CD4-positive, CD25-positive, alpha-beta regulatory T cell (primary cell): ENCODE measurements at places on chromosomes 11 and 22.
A peak's percentile ranks its signal among the peaks of the same experiment; 100 is the strongest.

- no peak overlapping the region for H3K4me3 ChIP-seq
- H3K27ac ChIP-seq = no peak overlapping the region
- no peaks in the 10 kb centered on the region for H3K36me3 ChIP-seq
- DNase-seq = no peak
- no peaks in the 10 kb centered on the region for H3K4me1 ChIP-seq
Observed at GRCh38 chr11:71144010-71144409, 108.4 kb downstream of the SHANK2 start.

DNA sequence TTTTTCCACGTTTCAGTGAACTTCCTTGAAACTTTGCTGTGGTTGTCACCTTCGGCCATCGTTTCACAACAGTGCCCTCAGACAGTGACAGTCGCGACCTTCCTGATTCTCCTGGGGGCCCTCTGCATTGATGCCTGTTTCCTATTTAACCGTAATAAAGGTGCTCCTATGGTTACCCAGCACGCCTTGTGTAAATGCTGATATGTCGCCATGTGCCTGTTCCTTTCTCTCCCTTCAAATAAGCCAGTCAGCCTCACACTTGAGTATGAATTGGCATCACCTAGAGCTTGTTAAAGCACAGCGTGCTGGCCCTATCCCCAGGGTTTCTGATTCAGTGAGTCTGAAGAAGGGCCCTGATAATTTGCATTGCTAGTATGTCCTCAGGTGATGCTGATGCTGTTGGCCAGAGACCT lies 104.8 kb downstream of the MICAL2 start:
- no peak overlapping the region for H3K27ac ChIP-seq
- no peaks in the 10 kb centered on the region for H3K27me3 ChIP-seq
- DNase-seq = no peak
- H3K4me3 ChIP-seq = no peak overlapping the region
- no peaks in the 10 kb centered on the region for H3K4me1 ChIP-seq

DNA sequence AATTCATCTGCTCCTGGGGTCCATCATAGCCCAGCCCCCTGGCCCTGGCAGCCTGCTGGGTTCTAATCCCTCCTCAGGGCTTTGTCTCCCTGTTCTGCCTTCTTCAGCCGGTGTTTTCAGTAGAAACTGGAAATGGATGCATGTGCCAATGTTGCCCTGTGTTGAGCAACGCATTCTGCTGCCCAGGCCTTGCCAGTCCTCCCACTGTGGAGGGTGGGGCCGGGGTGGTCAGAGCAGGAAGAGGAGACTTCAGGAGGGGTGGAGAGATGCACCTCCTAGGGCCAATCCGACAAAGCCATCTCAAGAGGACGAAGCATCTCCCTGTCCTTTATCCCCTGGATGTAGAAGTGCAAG lies 27.6 kb upstream of the ZBTB16 start:
- H3K4me3 ChIP-seq = no peak overlapping the region
- peaks cover 9% of the 10 kb centered on the region for H3K4me1 ChIP-seq
- no peak overlapping the region for H3K27ac ChIP-seq
- H3K36me3 ChIP-seq = no peaks in the 10 kb centered on the region

DNA sequence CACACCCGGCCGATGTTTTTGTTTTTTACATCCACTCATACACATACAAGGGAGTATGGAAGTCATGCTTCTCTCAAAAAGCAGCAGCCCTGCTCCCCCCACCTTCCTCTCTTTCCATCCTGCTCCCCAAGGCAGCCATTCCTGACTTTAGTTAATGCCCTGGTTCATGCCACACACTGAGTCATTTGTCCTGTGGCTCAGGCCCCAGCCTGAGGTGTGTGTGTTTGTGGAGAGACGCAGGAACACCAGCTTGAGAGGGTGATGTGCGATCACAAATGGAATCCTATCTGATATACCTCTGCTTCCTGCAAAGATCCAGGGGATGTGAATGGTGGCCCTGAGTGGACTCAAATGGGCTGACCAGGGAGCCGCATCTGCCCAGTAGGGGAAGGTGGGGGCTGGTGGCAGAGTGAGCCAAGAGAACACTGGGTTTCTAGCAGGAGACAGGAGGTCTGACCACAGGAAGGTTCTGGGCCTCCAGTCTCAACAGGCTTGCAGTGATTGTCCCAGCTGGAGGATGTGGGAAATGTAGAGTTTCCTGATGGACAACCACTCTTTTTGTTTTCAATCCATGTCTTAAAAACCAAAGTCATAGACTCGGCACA lies 86.7 kb downstream of the OSBP2 start:
- DNase-seq = no peak
- H3K4me1 ChIP-seq = no peaks in the 10 kb centered on the region
- no peaks in the 10 kb centered on the region for H3K27me3 ChIP-seq
- H3K4me3 ChIP-seq = no peak overlapping the region
- H3K27ac ChIP-seq = no peak overlapping the region

- H3K27me3 ChIP-seq = no peaks in the 10 kb centered on the region
- no peak overlapping the region for H3K4me3 ChIP-seq
- DNase-seq = no peak
- no peaks in the 10 kb centered on the region for H3K4me1 ChIP-seq
- H3K27ac ChIP-seq = no peak overlapping the region
Observed at GRCh38 chr22:45802054-45802453, 130.4 kb downstream of the ATXN10 start.

GRCh38 chr11:18193010-18193409 lies 20.4 kb downstream of the MRGPRX4 start:
- no peak for DNase-seq
- H3K27me3 ChIP-seq = peaks cover 8% of the 10 kb centered on the region
- H3K4me3 ChIP-seq = no peak overlapping the region
- H3K4me1 ChIP-seq = no peaks in the 10 kb centered on the region

DNA sequence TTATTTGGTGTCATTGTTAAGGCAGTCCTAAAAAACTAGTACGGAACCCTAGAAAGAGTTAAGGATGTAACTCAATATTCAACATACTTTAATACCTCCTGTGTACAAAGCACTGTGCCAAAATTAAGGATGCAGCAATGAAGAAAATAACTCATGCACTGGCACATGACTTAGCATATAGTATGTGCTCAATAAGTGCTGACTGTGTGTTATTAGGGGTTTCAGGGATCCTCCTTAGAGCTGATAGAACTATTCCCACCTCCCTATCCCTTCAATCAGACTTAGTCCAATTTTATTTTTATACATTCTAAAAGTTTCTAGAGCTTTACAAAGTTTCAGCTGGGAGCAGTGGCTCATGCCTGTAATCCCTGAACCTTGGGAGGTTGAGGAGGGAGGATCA lies 6.1 kb upstream of the FEZ1 start:
- no peak for DNase-seq
- H3K36me3 ChIP-seq = no peaks in the 10 kb centered on the region
- H3K27ac ChIP-seq = no peak overlapping the region
- no peaks in the 10 kb centered on the region for H3K4me1 ChIP-seq

GRCh38 chr11:71339396-71339881 lies 87.1 kb upstream of the SHANK2 start:
- no peaks in the 10 kb centered on the region for H3K4me1 ChIP-seq
- H3K36me3 ChIP-seq = no peaks in the 10 kb centered on the region
- no peaks in the 10 kb centered on the region for H3K27me3 ChIP-seq
- no peak overlapping the region for H3K4me3 ChIP-seq

GRCh38 chr22:20586403-20586745 lies 79.0 kb downstream of the MED15 start:
- no peak overlapping the region for H3K27ac ChIP-seq
- no peaks in the 10 kb centered on the region for H3K4me1 ChIP-seq
- peaks cover 51% of the 10 kb centered on the region for H3K36me3 ChIP-seq
- no peaks in the 10 kb centered on the region for H3K27me3 ChIP-seq
- DNase-seq = no peak

- H3K4me3 ChIP-seq = no peak overlapping the region
- H3K27ac ChIP-seq = no peak overlapping the region
- no peaks in the 10 kb centered on the region for H3K27me3 ChIP-seq
- no peaks in the 10 kb centered on the region for H3K4me1 ChIP-seq
- no peak for DNase-seq
Observed at GRCh38 chr11:78905756-78906155, 331.1 kb upstream of the NARS2 start.

DNA sequence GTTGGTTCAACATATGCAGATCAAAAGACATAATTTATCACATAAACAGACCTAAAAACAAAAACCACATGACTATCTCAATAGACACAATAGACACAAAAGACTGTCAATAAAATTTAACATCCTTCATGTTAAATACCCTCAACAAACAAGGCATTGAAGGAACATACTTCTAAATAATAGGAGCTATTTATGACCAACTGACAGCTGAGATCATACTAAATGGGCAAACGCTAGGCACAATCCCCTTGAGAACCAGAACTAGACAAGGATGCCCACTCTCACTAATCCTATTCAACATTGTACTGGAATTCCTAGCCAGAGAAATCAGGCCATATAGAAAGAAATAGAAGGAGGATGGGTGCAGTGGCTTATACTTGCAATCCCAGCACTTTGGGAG lies 50.3 kb upstream of the GLYAT start:
- no peaks in the 10 kb centered on the region for H3K36me3 ChIP-seq
- H3K4me3 ChIP-seq = no peak overlapping the region
- peaks cover 1% of the 10 kb centered on the region for H3K27me3 ChIP-seq
- no peak overlapping the region for H3K27ac ChIP-seq
- DNase-seq = no peak
- H3K4me1 ChIP-seq = no peaks in the 10 kb centered on the region

GRCh38 chr22:37219533-37219932 lies 7.3 kb upstream of the SSTR3 start:
- peak overlapping the region; percentile 87 for H3K27ac ChIP-seq
- H3K27me3 ChIP-seq = no peaks in the 10 kb centered on the region
- H3K4me3 ChIP-seq = peak overlapping the region; percentile 82
- peaks cover 74% of the 10 kb centered on the region for H3K4me1 ChIP-seq
